ENCODE measurements at places on chromosomes 1 and 21. TPM values are rescaled to one million over a fixed set of nuclear protein-coding genes. Genes with fewer than 3 reads are reported as not detected.

Gene RAB7B
- 0.22 TPM for total RNA-seq

Gene OR10Z1
- total RNA-seq: not detected

GRCh38 chr1:5646486-5647149 is 345.6 kb downstream of the NPHP4 start:
- no peak for DNase-seq

- DNase-seq: peak; percentile 63
Measured at GRCh38 chr21:32412162-32413014, at the start of gene EVA1C. EVA1C (plus strand) TSS chr21:32412706; CDS start chr21:32412854, 148 bp downstream.

GRCh38 chr1:76366726-76367125 is 292.2 kb downstream of the ST6GALNAC3 start:
- DNase-seq: no peak

DNA sequence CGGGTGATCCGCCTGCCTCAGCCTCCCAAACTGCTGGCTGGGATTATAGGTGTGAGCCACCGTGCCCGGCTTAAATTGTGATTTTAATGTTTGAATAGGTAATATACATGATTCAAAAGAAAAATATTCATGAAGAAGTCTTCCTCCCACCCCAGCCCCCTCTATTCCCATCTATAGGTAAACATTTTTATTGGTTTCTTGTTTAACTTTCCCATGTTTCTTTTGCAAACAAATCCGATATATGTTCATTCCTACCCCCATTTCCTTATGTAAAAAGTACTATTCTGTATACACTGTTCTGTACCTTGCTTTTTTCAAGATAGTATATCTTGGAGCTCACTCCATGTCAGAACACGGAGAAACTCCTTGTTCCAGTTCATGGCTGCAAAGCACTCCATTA is 23.2 kb downstream of the RPS6KA1 start:
- no peak for DNase-seq

DNA sequence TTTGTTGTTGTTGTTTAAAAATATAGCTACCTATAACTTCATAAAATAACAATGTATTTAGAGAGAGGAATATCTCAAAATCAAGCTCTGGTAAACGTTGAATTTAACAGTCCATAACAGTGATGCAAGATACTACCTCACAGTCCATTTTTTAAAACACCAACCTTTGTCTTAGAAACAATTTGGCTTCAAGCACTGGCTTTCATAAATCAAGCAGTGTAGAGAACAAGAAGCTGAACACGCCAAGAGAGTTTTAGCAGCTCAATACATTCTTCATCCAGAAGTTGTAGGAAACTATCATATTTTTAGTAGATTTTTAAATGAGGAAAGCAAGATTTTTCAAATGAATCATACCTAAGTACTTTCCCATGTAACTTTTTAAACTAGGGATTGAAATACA is 334.3 kb upstream of the ADAMTS5 start:
- DNase-seq: no peak

GRCh38 chr21:45294509-45295291 is 7.0 kb upstream of the POFUT2 start:
- no peak for DNase-seq

- DNase-seq: no peak
Measured at GRCh38 chr1:233261206-233261605, 34.3 kb downstream of the PCNX2 start.

DNA sequence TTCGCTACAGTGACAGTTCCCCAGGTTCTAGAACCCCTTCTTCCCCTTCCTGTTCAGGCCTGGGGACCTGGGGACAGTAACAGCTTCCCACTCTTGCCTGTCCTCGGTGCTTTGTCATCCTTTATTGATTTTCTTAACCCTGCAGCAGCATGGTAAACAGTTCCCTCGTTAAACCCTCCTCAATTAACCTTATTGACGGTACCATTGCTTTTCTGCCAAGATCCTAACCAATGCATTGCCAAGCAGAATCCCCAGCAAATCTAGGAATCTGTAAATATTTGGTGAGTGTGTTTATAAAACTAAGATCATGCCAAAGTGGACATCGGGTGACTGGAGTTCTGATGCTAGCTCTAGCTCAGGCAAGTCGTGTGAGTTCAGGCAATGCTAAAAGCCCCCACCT is 99.6 kb upstream of the KAZN start:
- DNase-seq: no peak

- no peak for DNase-seq
Measured at GRCh38 chr21:46205166-46205565, 20.9 kb upstream of the SPATC1L start.

- DNase-seq: no peak
Measured at GRCh38 chr1:42013881-42014470, 95.3 kb upstream of the HIVEP3 start.

DNA sequence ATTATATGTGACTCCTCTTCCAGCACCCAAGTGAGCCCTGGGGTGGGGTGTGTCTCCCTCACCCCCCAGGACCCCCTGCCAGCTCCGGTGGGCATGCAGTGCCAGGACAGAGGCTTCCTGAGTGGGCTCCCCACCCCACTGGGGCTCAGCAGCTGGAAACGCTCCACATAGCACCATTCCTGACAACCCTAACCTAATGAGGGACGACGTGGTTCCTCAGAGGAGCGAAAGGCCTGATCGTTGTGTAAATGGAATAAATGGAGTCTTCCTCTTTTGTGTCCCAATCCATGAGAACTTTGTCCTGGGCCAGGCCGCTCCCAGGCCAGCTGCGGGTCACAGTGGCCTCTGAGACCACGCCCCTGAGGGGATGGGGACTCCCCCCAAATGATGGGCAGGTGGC is 1.8 kb upstream of the TSPEAR start:
- DNase-seq: no peak

- DNase-seq: no peak
Measured at GRCh38 chr1:52139817-52140540, 1.9 kb upstream of the ZFYVE9 start.

GRCh38 chr1:150302338-150302737 is 8.7 kb downstream of the MRPS21 start:
- DNase-seq: no peak
